ENCODE measurements at places on chromosomes 6 and 20.

GRCh38 chr6:12245763-12246718, 44.1 kb upstream of the EDN1 start:
- no peak for DNase-seq

GRCh38 chr6:155454008-155454407, 1.6 kb downstream of the NOX3 start:
- no peak for DNase-seq

DNA sequence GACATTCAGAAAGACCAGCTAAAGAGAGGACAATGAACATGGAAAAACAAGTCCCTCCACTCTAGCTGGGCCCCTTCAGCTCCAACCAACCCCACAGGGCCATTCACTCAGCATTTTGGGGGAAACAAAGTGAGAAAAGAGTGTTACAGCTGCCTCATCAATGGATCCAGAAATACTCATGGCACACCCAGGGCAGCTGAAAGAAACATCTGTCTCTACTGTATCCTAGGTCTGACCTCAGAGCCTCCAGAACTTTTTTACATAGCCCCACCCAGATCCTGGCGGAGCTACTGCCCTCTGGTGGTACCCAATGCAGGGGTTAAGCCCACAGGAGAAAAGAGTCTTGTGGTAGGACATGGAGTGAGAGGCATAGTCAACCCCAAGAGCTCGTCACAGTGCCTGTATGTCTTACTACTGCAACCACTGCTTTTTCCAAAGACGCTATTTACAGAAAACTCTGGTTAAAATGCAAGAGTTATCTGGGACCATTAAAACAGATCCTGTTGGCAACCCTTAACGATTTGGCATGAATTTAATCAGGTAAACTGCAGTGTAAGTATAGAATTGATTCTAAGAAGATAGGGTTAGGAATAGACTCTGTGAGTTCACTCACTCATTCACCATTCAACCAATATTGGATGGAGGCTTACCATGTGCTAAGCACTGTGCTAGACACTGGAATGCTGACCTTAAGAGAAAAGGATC, 37.4 kb upstream of the FAM83C start:
- DNase-seq = peak; percentile 33

- no peak for DNase-seq
Measured at GRCh38 chr20:58752565-58752964, 60.0 kb downstream of the NPEPL1 start.

Data from stimulated activated CD4-positive, alpha-beta T cell treated with anti-CD3 and anti-CD28 coated beads, Interleukin-4, amount 100 ng/mL, for 1 hour (primary cell).